Panc1 (cell line): ENCODE measurements at places on chromosomes 12 and 14.

GRCh38 chr14:94051779-94052178 is 25.6 kb downstream of the OTUB2 start:
- no peak for DNase-seq

DNA sequence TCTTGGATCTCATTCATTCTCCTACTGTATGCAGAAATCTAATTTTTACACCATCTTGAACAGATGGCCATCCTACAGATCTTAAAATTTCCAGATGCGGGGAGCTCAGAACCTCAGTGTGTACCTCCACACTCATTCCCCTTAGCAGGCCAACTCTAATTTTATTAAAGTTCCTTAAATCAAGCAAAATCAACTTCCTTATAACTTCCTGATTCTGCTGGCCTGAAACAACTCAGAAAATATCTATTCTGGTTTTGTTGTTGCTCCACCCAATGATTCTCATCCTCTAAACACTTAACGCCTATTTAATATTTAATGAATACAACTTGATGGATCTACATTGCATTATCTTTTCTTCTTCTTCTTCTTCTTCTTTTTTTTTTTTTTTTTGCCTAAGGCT is 3.1 kb downstream of the EMP1 start:
- DNase-seq, result no peak

GRCh38 chr12:18368594-18368993 is 107.3 kb downstream of the PIK3C2G start:
- no peak for DNase-seq

DNA sequence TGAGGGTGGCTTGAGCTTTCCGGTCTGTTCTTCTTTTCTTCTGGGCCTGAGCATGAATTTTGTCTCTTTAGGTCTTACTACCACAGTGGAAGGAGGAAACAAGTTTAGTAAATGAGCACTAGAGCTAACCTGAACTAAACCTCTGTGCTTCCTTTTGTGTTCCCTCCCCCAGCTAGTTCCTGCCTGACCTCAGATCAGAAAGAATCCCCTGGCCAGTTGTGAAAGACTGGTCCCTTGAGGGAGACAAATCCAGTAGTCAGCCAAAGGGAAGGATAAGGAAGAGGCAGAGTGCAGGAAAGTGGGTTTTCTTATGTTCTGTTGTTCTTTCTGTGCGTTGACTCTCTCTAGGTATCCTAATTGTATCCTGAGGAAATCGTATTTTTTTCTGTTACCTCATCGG is 17.5 kb downstream of the ZNF664 start:
- DNase-seq, result no peak

DNA sequence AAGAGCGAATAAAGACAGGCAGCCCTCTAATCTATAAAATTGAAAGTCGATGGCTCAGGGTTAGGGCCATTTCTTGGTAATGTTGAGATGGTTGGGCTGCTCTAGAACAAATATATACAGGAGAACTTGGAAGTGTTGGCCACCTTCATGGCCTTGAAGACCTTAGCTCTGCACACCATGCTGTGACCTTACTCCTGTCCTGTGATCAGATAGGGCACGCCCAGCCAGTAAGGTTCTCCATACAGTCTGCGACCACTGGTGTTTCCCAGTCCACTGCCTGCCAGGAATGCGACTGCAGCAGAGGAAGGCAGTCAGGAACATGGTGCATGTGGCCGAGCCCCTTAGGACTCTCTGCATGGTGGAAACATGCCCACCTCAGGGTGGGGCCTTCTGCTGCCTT is 73.2 kb upstream of the PSMA6 start:
- no peak for DNase-seq

- no peak for DNase-seq
These were observed 1262.2 kb downstream of the TMEM121 start for GRCh38 chr14:106788534-106788933.

- peak; percentile 25 for DNase-seq
These were observed 186.7 kb downstream of the EFCAB11 start for GRCh38 chr14:89767861-89768268.

DNA sequence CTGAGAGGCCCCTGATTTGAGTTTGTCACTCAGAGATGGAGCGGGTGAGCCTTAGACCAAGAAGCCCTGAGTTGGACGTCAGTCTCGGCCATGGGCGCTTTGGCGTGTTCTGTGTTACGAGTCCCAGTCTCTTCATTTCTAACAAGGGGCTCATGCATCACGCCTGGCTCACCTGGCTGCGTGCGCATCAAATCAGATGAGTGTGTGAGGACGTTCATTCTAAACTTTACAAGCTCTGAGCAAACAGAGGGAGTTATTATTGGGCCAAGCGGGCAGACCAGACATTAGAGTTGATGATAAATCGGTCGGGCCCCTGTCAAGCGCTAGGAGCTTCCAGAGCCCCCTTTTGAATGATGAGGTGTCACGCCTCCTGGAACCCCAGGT is 117.2 kb downstream of the CALM1 start:
- no peak for DNase-seq

GRCh38 chr12:114904254-114905003 is 220.5 kb upstream of the TBX3 start:
- DNase-seq, result no peak

DNA sequence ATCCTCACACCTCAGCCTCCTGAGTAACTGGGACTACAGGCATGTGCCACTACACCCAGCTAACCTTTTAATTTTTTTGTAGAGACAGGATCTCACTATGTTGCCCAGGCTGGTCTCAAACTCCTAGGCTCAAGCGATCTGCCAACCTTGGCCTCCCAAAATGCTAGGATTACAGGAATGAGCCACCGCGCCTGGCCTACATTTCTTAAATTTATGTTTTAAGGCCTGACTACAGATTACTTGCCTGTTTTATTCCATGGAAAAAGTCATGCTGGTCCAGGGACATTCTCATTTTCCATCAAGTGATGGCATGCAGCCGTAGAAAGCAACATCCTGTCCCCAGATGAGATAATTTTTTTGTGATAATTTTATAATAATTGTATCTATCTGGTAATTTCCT is 6.1 kb downstream of the CD9 start:
- DNase-seq, result no peak

DNA sequence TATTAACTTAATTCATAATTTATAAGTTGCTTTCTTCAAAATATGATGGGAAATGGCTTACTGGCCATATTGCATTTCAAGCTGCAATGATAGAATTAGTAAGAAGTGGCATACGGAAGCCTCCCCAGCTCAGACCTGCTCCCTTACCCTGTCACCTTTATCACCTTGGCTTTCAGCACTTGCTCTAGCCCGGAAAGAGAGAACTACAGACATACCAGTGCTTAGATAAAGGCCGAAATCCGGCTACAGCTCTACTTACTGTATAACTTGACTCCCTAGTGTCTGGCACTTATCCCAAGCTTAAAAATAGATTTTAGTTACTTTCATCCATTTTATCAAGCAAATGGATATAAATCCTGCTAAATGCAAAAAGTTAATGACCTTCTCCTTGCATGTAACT is 42.5 kb downstream of the PKP2 start:
- DNase-seq, result no peak

- DNase-seq, result no peak
These were observed 51.5 kb upstream of the GPATCH2L start for GRCh38 chr14:76100236-76100635.

DNA sequence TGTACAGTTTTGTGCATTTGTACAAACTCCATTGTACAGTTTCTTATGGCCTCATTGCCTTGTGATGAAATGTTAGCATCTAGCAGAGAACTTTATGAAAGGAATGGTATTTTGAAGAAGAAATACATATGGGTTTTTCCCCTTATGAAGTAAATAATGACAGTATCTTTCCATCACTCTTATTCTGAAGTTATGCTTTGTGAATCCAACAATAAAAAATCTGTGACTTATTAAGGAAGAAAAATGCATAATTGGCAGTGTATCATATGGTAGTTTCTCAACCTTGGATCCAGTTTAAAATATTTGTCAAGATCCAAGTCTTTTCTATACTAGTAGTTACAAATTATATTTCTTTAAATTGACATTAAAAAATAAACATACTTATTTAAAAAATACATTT is 859.1 kb upstream of the FLRT2 start:
- no peak for DNase-seq

DNA sequence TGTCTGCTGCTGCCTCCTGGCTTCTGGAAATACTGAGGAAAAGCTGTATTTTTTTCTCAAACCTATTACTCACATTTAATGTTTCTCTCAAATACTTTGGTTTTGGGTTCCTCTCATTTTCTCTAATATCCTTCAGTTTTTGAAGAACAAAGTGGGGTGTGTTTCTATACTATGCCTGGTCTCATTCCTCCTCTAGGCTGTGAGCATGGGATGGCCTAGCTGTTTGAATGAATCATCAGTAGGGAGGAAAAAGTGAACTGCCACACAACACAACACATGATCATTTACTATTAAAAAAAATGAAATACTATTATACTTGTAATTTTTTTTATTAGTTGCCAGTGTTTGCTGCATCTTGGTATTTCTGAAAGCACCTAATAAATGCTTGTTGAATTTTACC is 11.3 kb upstream of the SMCO3 start:
- DNase-seq, result no peak

DNA sequence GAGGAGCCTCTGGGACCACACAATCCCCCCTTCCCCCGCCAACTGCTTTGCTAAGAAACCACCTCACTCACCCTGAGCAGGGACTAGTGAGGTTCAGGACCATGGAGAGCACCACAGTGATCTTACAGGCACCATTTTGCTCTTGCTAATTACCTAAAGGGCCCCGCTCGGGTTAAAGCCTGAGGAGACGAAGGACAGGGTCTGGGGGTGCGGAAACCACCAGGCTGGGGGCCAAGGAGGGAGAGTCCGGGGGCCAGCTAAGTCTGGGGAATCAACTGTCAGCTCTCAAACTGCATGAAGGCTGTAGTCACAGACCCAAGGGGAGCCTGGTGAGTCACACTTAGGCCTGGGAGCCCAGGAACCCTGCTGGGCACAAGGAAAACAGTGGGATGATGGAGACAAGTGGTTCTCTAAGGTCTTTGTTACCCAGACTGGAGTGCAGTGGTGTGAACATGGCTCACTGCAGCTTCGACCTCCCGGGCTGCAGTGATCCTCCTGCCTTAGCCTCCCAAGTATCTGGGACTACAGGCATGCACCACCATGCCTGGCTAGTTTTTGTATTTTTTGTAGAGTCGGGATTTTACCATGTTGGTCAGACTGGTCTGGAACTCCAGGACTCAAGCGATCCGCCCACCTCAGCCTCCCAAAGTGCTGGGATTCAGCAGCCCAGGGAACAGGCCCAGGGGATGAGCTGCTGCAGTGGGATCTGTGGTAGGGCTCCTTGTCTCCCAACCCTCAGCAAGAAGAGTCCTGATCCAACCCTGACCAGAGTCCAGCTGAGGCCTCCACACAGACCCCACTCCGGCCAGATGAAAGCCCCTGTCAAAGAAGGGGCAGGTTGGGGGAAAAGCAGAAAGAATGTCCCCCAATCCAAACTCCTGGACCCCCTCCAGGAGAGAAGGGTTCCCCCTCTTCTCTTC is 98.8 kb downstream of the CALM1 start:
- DNase-seq, result no peak

GRCh38 chr14:68363843-68364767 is 428.8 kb downstream of the ZFP36L1 start:
- DNase-seq, result no peak

- no peak for DNase-seq
These were observed 804.4 kb downstream of the FLRT2 start for GRCh38 chr14:86334355-86334754.

DNA sequence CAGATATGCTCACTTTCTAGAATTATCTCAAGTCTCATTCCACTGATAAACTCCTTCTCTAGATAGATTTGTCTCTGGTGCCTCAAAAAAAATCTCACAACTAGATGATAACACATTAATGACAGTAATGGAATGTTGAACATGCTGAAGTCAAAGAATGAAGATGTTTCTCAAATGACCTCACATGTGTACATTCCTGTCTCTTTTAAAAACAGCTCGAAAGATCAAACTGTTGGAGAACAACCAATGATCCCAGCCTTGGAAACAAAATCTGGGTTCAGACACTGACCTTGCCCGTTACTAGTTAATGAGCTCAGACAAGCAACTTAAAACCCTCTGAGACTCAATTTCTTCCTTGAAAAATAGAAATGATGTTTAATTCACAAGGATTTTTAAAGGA is 44.7 kb upstream of the KCNJ8 start:
- no peak for DNase-seq

- no peak for DNase-seq
These were observed 228.8 kb downstream of the PPFIA2 start for GRCh38 chr12:81530352-81530751.

DNA sequence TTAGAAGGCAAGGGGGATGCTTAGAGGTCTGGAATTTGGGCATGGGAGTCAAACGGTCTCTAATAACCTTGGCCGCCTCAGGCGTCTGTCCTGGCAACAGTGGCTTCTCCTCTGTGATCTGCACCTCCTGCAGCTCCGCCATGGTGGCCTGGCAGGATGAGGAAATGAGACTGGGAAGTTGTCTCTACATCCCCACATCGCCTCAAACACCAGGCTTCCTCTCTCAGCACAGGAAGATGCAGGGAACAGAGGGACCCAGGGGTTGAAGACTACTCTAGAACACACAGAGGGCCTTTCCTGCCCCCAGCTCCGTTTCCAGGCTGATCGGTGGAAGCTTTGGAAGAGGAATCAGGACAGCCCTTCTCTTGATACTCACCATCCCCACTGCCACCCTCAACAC is 1.7 kb downstream of the NDRG2 start:
- no peak for DNase-seq

GRCh38 chr14:29273513-29273912 is 506.9 kb downstream of the FOXG1 start:
- DNase-seq, result no peak

DNA sequence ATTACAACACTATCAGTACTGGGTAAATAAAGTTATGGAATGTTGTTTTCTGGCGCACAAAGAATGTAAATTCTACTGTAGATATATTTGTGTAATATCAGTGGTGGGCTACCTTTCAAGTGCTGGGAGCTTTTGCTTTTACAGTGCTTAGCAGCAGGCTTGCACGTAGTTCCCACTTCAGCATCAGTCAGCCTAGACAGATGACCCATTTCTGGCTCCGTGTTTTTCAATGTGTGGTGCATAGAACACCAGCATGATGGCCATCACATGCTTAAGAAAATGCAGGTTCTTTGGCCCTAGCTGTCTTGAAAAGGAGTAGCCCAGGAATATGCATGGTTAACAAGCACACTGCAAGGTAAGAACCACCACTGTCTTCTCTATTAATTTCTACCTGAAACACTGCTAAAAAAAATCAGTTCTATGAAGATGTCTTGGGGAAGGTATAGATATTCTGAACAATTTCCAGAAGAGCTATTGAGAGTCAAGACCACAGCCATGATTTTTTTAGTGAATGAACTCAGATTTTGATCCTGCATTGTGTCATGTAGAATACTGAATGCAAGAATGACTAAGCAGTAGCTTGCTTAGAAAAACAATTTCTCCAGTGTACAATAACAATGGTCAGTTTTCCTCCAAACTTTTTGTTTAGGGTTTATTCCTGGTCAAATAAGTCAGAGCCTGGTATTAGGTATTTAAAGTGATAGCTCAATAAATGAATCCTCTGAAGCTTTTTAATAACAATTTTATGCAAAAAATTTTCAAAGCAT is 195.7 kb downstream of the AKAP6 start:
- DNase-seq, result no peak
